DMS 273 treated with DMSO at 0.1 percent for 48 hours (cell line): ENCODE measurements at places on chromosomes 7 and 10.

DNA sequence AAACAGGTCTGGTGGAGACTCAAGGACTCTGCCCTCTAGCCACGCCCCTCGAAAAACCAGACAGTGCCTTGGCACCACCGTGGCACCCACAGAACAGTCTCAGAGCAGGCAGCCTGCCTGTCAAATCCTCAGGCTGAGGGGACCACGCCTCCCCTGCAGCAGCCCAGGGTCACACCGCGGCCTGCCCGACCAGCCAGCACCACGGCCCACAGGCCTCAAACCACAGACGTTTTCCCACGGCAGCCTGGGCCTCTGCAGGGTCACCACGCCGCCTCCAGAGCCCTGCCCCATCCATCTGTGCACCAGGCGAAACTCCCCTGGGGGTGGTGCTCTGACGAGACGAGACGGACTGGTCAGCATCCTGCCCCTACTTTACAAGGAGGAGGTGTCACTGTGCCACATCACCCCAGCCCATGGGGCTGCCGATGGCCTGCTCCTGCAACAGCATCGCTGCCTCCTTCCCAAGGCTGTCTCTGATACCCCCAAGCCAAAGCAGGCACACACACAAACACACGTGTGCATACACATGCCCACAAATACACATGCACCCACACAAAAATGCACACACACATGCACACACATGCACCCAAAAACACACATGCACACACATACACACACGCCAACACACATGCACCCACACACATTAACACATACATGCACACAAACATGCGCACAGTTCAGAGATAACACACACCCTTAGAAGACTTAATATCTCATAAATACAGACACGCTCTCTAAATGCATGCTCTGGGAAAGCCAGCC lies 24.6 kb downstream of the PAPOLB start:
- no peak for DNase-seq

DNA sequence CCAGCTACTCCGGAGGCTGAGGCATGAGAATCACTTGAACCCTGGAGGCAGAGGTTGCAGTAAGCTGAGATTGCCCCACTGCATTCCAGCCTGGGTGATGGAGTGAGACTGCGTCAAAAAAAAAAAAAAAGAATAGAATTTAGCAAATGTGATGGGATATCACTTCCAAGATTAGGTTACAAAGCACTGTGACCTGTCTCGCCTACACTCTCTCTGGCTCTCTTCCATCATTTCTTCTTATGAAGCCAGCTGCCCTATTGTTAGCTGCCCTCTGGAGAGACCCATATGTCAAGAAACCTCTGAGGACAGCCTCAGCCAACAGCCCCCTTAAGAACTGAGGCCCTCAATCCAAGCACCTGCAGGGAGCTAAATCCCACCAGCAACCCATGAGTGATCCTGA lies 28.2 kb downstream of the ARHGAP21 start:
- no peak for DNase-seq

DNA sequence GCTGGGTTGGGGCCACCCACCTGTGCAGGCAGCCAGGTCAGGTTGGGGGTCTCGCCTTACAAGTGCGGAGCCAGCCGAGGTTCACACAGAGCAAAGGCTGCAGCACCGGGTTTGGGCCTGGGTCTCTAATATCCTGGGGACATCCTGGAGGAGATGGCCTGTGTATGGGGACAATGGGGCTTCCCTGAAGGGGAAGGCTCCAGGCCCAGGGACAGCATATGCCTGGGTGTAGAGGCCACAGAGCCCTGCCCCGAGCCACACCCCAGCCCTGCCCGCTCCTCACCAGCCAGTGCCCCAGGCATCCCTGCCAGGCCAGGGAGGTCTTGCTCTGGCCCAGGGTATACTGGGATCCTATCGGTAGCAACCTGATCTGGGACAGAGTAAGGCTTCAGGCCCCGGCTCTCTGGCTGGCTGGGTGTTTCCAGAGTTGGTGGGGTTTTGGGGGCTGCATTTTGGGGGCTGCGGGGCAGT lies 9.1 kb downstream of the TTYH3 start:
- DNase-seq, result no peak

GRCh38 chr7:85186083-85186520 lies 754 bp downstream of the SEMA3D start:
- DNase-seq, result no peak

GRCh38 chr7:50662041-50662694 lies 97.0 kb upstream of the DDC start:
- no peak for DNase-seq

- no peak for DNase-seq
These were observed 163.6 kb downstream of the GRM8 start for GRCh38 chr7:127089146-127089545.

DNA sequence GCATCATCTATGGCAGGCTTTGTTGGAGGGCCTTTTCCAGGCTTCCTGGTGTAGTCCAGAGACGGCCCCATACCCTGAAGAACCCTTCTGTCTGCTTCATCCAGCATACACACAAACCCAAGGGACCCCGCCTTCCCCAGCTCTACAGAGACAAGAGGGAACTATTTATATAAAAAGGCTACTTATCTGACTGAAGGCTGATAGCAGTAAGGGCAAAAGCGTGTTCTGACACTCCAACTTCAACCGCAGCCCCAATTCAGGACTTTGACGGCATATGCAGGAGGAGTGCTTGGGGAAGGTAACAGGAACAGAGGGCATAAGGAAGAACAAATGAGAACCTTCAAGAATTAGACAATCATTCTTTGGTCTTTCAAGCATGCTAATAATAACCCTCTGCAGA lies 21.0 kb downstream of the GNA12 start:
- DNase-seq, result no peak

GRCh38 chr10:75186310-75186709 lies 24.3 kb upstream of the VDAC2 start:
- DNase-seq, result no peak

- DNase-seq, result no peak
These were observed 12.6 kb downstream of the KLLN start for GRCh38 chr10:87850742-87851205.

DNA sequence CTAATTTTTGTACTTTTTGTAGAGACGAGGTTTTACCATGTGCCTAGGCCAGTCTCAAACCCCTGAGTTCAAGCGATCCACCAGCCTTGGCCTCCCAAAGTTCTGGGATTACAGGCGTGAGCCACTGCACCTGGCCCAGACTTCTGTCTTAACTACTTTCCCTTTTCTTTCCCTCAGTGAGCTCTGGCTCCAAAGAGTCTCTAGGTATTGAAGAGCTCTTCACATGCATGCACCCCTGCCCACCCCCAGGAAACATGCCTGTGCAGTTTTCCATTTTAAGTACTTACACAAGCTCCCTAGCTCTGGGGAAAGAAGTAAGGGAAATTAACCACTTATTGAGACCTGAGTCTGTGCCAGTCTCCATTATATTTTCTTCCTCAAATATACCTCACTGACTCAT lies 2.0 kb downstream of the MYOZ1 start:
- DNase-seq, result no peak

GRCh38 chr7:39624442-39624807 lies 1.1 kb downstream of the RALA start:
- peak; percentile 31 for DNase-seq

- no peak for DNase-seq
These were observed 38.9 kb upstream of the YAE1 start for GRCh38 chr7:39527296-39527695.

GRCh38 chr10:72013202-72013945 lies 49.2 kb downstream of the CHST3 start:
- DNase-seq, result no peak

DNA sequence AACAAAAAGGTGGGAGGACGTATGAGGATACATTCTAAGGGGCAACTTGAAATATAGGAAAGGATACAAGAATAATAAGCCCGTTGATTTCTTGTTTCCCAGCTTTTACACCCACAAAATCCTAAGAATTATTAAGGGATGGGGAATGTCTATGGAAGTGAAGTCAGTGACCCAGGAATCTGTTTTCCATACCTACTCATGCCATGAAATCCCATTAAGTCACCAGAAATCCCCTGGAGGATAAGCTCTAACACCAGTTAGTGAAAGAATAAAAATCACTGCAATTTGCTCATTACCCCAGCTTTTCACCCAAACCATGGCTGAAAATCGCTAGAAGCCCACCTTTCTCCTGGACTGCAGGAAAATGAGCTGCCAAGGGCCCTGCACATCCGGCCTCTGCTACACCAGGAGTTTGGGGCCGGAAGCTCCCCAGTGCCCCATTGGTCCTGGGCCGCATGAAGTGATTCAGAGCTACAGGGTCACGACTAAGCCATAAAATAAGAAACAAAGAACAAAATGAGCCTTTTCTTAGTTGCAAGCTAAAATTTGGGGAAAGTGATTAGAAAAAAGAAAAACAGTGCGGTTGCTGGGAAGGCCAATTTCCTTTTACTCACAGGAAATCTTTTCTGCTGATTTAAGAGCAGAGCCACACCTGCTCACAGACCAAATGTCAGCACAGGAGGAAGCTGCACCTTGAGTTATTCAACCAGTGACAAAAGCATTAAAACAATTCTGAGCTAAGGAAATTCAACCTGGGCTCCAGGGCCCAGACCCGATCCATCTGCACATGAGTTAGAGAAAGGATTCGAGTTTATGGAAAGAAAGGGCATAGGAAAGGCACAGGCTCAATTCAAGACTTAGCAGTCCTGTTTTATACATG lies 40.3 kb downstream of the HIPK2 start:
- no peak for DNase-seq

GRCh38 chr10:101770331-101771215 lies 5.3 kb downstream of the FGF8 start:
- DNase-seq, result no peak

DNA sequence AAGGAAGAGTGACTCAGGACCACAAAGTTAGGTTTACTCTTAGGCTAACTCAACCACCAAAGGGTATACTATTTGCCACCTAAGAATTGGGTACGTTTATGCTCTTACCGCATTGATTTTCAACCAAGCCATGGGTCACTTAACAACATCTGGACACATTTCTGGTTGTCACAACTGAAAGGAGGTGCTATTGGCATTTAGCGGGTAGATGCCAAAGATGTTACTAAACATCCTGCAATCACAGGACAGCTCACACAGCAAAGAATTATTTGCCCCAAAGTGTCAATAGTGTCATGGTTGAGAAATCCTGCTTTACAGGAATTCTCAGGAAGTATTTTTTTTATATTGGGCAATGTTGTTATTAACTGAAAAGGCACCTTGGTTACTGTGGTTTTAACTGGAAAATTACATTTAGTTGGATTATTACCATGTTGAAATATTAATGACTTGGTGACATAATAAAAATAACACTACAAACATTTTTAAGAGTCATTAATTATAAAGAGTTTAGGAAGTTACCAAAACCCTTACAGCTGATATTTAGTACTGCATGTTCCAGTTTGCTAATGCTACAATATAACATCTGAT lies 185.0 kb upstream of the TMEM196 start:
- no peak for DNase-seq

- DNase-seq, result no peak
These were observed 26.3 kb upstream of the SLC35G1 start for GRCh38 chr10:93867525-93867924.

- no peak for DNase-seq
These were observed 54.8 kb downstream of the SEC23IP start for GRCh38 chr10:119947300-119947699.

- DNase-seq, result no peak
These were observed 2.0 kb downstream of the CYP26C1 start for GRCh38 chr10:93062514-93063143.

- DNase-seq, result no peak
These were observed 18.2 kb downstream of the GPR146 start for GRCh38 chr7:1062296-1063294.

DNA sequence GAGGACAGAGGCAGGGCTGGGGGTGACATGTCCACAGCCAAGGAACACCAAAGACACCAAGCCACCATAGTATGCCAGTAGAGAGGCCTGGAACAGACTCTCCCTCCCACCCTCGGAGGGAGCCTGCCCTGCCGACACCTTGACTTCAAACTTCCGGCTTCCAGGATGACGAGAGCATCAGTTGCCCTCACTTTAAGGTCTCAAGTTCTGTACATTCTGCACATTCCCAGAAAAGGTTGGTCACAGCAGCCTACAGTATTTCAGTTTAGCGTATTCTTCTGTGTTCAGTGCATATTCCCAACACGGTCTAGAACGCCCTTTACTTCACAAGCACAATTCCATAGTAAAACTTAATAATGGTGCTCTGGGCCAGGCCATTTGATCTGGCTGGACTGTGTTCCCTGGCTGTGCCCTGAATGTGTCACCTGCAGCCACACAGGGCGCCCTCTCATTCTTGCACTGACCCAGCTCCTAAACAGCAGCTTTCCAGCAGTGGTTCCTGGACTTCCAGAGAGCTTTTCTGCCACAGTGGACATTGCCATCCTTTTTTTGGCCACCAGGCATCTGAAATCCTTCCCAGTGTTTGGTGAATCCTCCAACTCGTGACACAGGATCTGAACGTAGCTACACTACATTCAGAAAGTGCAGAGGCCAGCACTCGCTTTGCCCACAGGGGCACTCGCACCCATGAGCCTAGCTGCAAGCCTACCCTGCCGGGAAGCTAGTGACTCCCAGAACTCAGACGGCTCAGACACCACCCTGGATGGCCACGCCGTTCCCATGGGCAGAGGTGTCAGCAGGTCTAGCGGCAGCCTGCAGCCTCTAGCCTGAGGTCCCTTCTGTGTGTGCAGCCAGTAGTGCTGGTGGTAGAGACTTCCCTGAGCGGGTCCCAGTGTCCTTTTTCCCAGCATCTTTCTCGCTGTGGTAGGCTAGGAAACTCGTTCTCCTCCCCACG lies 36.4 kb upstream of the INSIG1 start:
- no peak for DNase-seq

DNA sequence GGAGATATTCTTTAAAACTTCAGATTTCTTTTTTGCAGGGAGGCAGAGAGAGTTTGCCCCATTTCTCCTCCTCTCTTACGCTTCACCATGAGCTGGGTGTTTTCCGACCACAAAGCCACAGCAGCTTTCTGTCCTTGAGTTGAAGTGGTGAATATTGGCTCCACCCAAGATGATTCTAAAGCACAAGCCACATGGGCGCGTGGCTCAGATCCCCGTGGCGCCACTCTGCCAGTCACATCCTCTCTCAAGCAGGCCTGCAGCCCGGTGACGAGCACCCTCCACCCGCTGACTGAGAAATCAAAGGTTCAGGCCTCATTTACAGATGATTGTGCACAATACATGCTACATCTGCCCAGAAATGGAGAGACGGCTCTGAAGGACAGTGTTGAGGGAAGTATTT lies 27.6 kb upstream of the RNF32 start:
- DNase-seq, result no peak

DNA sequence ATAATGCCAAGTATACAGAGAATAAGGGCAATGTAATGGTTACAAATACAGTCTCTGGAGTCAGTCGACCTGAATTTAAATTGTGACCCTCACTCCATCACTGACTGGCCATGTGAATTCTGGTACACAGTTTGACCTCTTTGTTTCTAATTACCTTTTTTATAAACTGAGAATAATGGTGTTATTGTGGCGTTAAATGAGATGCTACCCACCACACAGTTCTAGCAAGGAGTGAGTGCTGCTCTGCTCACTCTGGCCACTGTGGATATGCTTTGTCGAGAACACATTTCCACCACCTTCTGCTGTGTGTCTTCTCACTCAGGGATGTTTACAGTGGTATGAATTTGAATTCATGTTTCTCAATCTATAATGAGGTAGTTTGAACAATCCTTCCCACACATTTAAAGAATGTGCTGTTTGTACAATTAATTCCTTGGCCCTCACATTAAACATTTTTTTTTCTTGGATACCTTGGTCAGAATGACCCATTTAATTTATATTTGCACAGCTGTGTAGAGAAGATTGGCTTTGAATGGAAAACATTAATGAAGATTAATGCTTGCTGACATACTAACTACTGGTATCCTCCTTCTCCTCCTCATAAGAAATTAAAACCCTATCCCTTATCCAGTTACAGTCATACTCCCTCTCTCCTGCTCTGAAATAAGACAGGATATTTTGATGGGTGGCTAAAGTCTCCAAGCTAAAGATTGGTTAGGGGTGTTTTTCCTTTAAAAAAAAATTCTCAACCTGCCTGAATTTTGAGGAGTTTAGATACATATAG lies 42.4 kb downstream of the PLCE1 start:
- no peak for DNase-seq
